ENCODE measurements at places on chromosomes 6 and 20.

GRCh38 chr6:30135757-30136156, at the start of gene TRIM40:
TSS of gene TRIM40 (plus strand) at chr6:30136140. CDS start at chr6:30137037, 897 bp downstream.
- H3K27ac ChIP-seq = no peak within 1 kb of the TSS
- peaks cover 61% of the 10 kb centered on the region for H3K27me3 ChIP-seq
- no peak within 1 kb of the TSS for H3K4me3 ChIP-seq
- peaks cover 1% of the 10 kb centered on the region for H3K4me1 ChIP-seq
- H3K36me3 ChIP-seq = no peaks in the 10 kb centered on the region

- H3K27ac ChIP-seq = no peak overlapping the region
- H3K4me1 ChIP-seq = peaks cover 8% of the 10 kb centered on the region
- DNase-seq = no peak
- H3K4me3 ChIP-seq = no peak overlapping the region
Measured at GRCh38 chr20:23586735-23587525, 18.6 kb upstream of the CST9L start.

DNA sequence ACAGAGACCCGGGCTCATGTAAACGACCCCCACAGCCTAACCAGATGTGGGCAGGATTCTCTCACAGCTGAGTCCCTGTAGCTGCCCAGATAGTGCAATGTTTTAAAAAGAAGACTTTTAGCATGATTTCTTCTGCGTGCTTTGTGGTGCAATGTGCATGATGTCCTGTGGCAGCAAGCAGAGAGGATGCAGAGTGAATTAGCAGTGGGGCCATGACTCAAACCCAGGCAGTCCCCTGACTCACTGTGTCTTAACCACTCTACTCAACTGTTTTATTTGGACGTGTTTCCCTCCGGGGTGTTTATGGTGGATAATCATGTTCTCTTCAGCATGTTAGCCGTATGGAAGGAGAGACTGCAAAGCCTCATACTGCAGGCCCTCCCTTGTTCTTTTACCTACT, 247.9 kb downstream of the SLC24A3 start:
- H3K27me3 ChIP-seq = no peaks in the 10 kb centered on the region
- no peaks in the 10 kb centered on the region for H3K36me3 ChIP-seq
- H3K27ac ChIP-seq = no peak overlapping the region
- H3K4me1 ChIP-seq = no peaks in the 10 kb centered on the region

DNA sequence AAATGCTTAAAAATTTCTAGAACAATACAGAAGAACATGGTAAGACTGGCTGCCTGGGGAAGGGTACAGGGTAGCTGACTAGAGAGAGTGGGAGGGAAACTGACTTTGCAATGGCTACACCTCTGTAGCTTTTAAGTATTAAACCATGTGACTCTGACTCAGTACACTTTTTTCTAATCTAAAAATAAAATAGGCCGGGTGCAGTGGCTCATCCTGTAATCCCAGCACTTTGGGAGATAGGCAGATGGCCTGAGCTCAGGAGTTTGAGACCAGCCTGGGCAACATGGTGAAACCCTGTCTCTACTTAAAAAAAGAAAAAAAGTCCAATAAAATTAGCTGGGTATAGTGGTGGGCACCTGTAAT, 18.5 kb downstream of the ATP9A start:
- no peak overlapping the region for H3K4me3 ChIP-seq
- no peaks in the 10 kb centered on the region for H3K27me3 ChIP-seq
- no peaks in the 10 kb centered on the region for H3K36me3 ChIP-seq

DNA sequence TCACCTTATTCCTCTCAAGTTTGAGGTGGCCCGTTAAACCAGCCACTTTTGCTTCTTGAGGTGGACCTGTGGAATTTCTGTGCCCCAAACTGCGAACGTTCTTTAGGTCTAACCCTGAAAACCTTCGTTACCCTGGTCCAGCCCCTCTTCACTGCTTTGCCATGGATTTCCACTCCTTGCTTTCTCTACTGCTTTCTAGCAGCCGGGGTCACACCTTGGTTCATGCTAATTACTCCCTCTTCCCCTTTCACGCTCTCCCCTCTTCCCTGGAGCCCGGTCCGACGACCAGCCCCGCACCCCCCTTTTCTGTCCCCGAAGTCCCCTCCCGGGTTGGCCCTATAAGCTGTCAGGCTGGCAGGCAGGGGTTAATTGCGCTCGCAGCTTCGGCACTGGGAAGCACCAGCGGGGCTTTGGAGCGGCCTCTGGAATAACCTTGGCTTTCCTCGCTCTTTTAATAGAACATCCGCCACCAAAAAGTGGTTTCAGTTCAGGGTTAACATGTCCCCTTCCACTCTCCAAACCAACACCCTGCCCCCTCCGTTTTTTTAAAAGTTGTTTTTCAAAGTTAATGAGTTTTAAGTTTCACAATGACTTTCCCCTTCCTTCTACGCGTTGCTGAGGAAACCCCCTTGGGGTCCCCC, 1.4 kb upstream of the HIVEP1 start:
- H3K4me1 ChIP-seq = peaks cover 30% of the 10 kb centered on the region
- peak overlapping the region; percentile 97 for H3K27ac ChIP-seq
- peak overlapping the region; percentile 86 for H3K4me3 ChIP-seq
- H3K27me3 ChIP-seq = no peaks in the 10 kb centered on the region

Data from progenitor cell of endocrine pancreas (in vitro differentiated cells).